Stimulated activated CD4-positive, alpha-beta T cell treated with anti-CD3 and anti-CD28 coated beads, Interleukin-1b, Interleukin-23, amount 100 ng/mL, for 1 hour (primary cell): ENCODE measurements at places on chromosomes 5 and 9.

- DNase-seq = no peak
Observed at GRCh38 chr5:65946198-65946745, 19.9 kb downstream of the ERBIN start.

- DNase-seq = no peak
Observed at GRCh38 chr9:111276431-111277128, 53.4 kb downstream of the OR2K2 start.

DNA sequence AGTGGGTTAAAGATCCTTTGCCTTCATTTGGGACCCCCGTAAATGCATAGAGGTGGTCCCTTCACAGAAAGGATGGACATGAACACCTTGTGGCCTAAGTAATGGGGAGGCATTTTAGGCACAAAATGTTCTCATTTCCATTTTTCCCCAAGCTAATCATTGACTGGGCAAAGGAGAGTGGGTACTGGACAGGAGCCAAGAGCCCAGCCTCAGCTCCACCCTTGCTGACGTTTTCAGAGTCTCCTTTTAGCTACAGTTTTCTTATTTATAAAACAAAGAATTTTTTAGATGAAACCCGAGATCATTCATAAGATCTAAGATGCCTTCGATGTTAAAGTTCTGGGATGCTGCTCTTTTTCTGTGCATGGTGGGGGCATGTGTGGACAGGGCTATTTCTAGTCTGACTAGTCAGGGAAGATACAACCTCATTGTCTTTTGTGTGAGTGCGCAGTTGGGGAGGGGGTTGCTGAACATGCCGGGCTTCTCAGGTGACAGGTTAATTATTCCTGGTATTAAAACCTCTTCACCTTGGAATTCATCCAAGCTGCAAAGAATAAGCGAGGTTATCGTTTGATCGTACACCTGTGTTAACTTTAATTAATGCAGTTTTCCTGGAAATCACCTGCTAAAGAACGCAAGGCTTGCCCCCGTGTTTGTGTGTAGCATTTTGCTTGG lies 48.4 kb downstream of the ADAMTS16 start:
- no peak for DNase-seq

DNA sequence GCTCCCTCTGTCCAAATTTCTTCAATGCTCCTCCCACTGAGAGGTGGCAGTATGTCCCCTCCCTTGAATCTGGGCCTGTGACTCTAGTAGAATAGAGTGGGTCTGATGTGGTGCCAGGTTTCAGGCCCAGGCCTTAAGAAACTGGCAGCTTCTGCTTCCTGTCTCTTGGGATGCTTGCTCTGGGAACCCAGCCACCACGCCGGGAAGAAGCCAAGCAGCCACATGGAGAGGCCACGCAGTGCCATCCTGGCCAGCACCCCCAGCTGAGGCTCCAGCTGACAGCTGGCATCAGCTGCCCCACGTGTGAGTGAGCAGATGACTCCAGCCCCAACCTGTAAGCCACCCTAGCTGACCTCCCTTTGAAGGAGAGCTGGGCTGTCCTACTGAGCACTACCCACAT lies 7.3 kb upstream of the TSPAN17 start:
- DNase-seq = no peak

- no peak for DNase-seq
Observed at GRCh38 chr5:112036206-112036605, 279.2 kb upstream of the NREP start.

DNA sequence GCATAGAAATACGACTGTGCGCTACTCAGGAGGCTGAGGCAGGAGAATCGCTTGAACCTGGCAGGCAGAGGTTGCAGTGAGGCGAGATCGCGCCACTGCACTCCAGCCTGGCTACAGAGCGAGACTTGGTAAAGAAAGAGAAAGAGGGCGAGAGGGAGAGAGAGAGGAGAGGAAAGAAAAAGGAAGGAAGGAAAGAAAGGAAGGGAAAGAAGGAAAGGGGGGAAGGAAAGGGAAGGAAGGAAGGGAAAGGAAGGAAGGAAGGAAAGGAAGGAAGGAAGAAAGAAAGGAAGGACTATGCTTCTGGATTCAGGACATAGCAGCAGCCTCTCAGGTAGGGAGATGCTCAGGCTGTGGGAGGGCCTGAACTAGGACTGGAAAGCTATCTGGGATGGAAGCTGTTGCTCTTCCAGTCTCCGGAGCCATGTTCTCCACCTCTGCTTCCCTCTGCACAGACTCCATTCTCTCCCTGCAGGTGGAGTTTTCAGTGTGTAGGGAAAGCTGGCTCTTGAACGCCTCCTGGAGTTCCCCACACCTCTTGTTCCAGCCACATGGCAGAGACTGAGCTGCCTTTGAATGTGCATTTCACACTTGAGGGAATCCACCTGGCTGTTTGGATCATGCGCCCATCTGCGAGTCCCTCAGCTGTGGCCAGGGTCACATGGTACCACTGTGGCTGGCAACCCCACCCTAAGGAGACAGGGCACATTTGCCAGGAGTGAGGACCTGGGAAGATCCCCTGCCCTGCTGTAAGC lies 9.1 kb downstream of the SWI5 start:
- DNase-seq = no peak

- DNase-seq = no peak
Observed at GRCh38 chr5:33734537-33734936, 157.3 kb downstream of the ADAMTS12 start.

GRCh38 chr5:87499478-87500410 lies 87.0 kb upstream of the CCNH start:
- no peak for DNase-seq

- no peak for DNase-seq
Observed at GRCh38 chr9:36974731-36975130, 59.3 kb downstream of the PAX5 start.

- DNase-seq = no peak
Observed at GRCh38 chr9:19788152-19788551, 685 bp downstream of the SLC24A2 start.

DNA sequence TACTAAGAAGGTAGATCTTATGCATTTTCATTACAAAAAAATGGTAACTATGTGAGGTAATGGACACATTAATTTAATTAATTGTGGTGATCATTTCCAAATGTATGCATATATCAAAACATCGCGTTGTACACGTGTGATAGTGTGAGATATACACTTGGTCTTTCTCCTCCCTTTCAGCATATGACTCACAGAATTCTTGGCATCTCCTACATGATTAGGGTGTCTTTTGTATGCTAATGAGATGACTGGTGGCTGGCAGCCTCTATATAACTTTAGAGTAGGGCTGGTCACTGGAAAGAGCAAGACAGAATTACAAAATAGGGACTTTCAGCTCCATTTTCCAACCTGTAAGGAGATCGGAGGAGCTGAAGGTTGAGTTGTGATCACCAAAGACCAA lies 1167.6 kb downstream of the CDH12 start:
- DNase-seq = no peak

GRCh38 chr5:174235221-174236011 lies 189.9 kb downstream of the NSG2 start:
- no peak for DNase-seq

DNA sequence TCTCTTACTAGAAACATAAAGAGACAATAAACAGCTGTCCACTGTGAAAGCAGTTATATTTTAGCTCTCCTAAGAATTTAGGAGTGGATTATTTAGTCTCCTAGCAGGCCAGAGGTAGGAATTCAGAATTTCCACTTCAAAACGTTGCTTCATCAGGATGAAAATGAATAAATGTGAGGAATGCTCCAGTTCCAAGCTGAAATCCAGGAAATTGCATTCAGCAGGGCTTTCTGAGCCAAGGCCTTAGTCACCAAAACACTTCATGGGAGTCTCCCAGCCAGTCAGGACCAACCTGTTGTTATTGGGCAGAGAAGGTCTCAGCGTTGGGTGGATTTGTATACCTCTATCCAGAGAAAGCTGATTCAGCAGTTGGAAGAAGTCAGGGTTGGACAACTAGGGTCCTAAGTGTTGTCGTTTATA lies 1040.3 kb downstream of the TLE1 start:
- no peak for DNase-seq

DNA sequence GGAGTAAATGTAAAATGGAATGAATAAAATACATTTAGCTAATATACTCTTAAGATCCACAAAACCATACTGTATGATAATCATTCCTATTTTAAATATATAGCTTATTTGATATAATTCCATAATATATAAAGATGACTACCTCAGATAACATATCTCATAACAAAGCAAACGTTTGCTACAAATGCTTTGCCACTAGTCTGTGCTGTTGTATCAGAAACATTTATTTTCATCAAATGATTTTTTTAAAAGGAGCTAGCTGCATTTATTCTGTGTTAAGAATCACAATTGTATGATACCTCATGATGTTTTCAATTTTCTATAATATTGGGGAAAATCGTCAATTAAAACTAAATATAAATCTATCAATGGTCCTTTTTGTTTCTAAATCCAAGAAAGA lies 567.2 kb downstream of the PTPRD start:
- no peak for DNase-seq

DNA sequence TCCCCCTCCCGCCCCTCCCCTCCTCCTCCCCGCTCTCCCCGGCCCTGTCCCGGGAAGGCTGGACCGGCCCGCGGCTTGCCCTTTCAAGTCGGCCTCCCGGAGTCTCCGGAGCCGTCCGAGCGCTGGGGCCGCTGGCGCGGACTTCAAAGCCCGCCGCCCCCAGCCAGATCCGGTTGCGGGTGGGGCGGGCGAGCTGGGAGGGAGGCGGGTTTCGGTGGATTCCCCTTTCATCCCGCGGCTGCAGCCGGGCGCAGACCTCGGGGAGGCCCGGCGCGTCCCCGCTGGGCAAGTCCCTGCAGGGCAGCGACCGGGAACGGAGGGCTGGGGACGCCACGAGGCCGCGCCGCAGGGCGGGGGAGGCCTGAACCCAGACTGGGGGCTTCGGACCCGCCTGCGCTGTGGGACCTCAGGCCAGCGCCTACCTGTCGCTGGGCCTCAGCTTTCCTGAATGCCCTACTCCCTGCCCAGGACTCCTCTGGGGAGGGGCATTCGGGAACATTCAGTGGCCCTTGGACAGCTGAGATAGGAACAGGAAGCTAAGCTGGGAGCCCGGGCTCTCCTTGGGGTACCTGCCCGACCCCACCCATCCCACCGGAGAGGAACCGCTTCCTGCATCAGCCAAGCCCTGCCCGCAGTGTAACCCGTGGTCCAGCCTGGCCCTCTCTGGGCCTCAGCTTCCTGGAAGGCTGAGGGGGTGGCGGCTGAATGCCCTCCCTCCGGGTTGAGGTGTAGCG lies 23.4 kb downstream of the C9orf50 start:
- DNase-seq = no peak

DNA sequence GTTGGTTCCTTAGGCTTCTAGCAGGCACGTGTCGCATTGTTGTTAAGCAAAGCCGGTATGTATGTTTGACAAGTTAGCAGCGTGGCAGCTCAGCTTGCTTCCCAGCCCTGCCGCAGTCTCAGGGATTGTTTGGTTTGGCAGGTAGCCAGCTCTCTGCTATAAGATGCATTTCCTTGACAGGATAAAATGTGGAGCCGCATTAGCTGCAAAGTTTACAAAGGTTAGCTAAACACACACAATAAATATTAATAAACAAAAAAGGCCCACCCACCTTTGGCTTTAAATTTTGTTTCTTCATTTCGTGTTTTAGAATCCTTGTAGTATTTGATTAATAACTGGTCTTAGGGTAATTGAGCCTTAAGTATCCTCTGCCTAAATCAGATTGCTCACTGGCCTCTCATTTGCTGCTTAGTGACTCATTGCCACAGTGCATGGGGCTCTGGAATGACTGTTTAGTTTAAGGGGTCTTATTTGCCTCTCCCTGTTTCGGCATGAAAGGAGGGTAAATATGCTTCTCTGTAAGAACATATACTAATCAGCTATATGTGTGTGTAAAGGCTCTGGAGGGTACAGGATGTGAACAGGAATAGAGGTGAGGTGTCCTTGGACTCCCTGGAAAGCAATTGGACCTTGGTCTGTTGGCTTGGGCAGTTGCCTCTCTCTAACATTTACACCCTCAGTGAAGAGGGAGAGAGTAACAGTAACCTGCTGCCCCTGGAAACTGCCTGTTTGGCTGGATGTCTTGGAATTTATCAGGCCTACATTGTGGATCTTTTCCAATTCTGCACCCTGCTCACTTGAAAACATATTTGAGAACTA lies 122.0 kb downstream of the GDNF start:
- DNase-seq = no peak

DNA sequence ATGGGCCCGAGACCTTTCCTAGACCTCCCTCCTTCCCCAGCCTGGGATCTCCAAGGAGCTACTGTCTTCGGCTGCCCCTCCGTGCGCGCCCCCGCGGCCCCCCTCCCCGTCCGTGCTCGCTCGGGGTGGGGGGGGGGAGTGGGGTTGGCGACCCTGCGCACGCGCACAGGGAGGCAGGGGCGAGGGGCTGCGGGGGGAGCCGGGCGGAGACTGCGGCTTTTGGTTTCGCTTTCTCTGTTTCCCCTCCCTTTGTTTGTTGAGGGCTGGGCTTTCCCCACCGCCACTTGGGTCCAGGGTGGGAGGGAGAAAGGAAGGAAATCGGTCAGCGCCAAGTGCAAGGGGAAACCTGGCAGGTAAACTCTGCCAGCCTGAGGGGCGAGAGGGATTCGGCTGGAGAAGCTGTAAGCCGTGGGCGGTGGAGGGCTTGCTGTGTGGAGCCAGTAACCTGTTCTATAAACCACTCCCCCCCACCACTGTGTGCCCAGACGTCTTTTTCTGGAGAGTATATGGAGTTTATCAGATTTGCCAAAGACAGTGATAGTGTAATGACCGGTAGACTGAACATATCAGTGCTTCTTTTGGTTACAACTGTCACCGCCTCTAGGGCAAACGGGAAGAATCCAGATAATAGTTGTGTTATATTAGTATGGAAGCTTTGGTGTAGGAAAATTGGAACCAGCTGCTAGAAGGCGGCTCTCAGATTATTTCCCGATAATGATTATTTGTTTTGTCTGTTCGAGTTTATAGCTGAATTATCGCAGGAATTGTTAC lies 684 bp downstream of the DNAJA1 start:
- peak; percentile 72 for DNase-seq

DNA sequence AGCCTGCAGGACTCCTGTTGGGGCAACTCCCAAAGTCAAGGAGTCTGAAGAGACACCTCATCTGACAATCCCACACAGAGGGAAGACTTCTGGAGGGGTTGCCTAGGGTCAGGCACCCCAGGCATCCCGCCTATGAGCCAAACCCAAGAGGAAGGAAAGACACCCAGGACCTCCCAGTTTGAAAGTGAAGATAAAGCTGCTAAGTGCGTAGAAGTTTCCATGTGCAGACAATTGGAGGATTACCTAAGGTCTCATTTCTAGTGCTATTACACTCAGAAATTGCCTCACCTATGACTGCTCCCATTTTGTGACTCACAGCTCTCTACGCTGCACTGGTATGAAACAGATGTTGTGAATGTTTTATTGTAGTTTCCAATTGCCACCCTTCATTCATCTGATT lies 322.9 kb downstream of the SLIT3 start:
- no peak for DNase-seq

- DNase-seq = no peak
Observed at GRCh38 chr9:15077946-15078729, 167.9 kb upstream of the FREM1 start.

DNA sequence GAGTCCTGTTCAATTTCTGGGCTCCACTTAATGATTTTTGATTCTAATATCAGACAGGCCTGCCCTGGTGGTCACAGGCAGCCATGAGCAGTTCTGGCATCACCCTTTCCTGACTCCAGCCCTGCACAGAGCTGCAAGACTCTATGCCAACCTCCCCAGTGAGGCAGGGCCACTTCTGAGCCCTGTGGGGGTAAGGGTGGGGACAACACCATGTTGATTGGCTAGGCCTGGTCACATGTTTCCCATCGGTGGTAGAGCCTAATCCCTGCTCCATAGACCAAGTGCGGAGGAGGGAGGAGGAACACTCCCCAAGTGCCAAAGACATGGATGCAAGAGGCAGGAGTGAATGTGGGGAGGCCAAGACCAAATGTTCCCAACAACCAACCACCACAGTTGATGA lies 134.6 kb downstream of the PHF2 start:
- no peak for DNase-seq
